ENCODE measurements at places on chromosomes 12 and 14. TPM values are rescaled to one million over a fixed set of nuclear protein-coding genes. Genes with fewer than 3 reads are reported as not detected.

- no peaks in the 10 kb centered on the region for H3K36me3 ChIP-seq
- no peaks in the 10 kb centered on the region for H3K27me3 ChIP-seq
- H3K27ac ChIP-seq, result peak overlapping the region; percentile 97
- DNase-seq, result no peak
Observed at GRCh38 chr12:48789858-48790326, 1.0 kb upstream of the ADCY6 start.

Gene KCNC2
- not detected for total RNA-seq

- no peak for DNase-seq
- H3K4me3 ChIP-seq, result peak overlapping the region; percentile 92
- H3K27me3 ChIP-seq, result no peaks in the 10 kb centered on the region
- H3K4me1 ChIP-seq, result peaks cover 18% of the 10 kb centered on the region
- H3K27ac ChIP-seq, result peak overlapping the region; percentile 98
- peaks cover 13% of the 10 kb centered on the region for H3K36me3 ChIP-seq
Observed at GRCh38 chr14:24115422-24116127, 826 bp upstream of the NRL start.

GRCh38 chr12:98737322-98737712 is 92.2 kb downstream of the APAF1 start:
- no peaks in the 10 kb centered on the region for H3K4me1 ChIP-seq
- H3K4me3 ChIP-seq, result no peak overlapping the region
- H3K27ac ChIP-seq, result no peak overlapping the region
- peaks cover 16% of the 10 kb centered on the region for H3K36me3 ChIP-seq
- no peaks in the 10 kb centered on the region for H3K27me3 ChIP-seq
- no peak for DNase-seq

DNA sequence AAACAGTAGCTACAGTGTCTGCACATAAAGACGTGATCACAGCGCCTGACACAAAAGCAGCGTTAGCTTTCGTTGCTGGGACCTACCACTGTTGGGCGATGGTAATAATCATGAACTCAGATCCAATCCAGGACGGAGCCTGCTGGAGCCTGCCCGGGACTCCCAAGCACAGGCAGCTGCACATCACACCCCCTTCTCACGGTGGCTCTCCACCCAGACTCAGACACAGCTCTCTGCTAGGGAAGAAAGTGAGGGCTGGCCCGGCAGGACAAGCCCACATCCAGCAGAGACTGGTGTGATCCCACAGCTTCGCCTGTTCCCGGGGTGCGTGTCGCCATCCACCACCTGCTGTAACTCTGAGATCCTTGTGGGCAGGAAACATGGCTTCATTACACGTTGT is 49.9 kb upstream of the FOXN3 start:
- no peak overlapping the region for H3K4me3 ChIP-seq
- no peak overlapping the region for H3K27ac ChIP-seq
- H3K27me3 ChIP-seq, result no peaks in the 10 kb centered on the region
- peaks cover 25% of the 10 kb centered on the region for H3K4me1 ChIP-seq
- DNase-seq, result no peak

GRCh38 chr12:75533239-75533638 is 21.8 kb upstream of the KRR1 start:
- H3K4me1 ChIP-seq, result no peaks in the 10 kb centered on the region
- no peaks in the 10 kb centered on the region for H3K27me3 ChIP-seq
- no peaks in the 10 kb centered on the region for H3K36me3 ChIP-seq
- H3K4me3 ChIP-seq, result no peak overlapping the region
- no peak overlapping the region for H3K27ac ChIP-seq

GRCh38 chr14:21092273-21093011 is 6.0 kb downstream of the ZNF219 start:
- no peak for DNase-seq
- H3K4me1 ChIP-seq, result peaks cover 9% of the 10 kb centered on the region
- H3K4me3 ChIP-seq, result no peak overlapping the region
- H3K36me3 ChIP-seq, result peaks cover 20% of the 10 kb centered on the region
- no peak overlapping the region for H3K27ac ChIP-seq

Gene LIN7A
- total RNA-seq, result 0.41 TPM

DNA sequence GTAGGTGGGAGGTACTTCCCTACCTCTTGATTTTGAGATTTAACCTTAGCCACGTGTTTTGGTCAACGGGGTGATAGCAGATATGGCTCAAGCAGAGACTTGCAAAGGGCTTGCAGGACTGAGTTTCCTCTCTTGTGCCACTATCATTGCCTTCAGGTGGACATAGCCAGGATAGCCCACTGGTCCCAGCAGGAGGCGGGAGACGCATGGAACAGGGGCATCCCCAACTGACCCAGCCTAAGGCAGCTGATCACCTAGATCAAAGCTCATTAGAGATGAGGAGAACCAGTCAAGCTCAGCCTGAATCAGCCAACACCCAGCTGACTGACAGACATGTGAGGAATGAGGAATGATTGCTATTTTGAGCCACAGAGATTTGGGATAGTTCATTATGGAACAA is 49.6 kb downstream of the CALM1 start:
- no peak overlapping the region for H3K4me3 ChIP-seq
- no peaks in the 10 kb centered on the region for H3K27me3 ChIP-seq
- H3K27ac ChIP-seq, result no peak overlapping the region
- H3K36me3 ChIP-seq, result no peaks in the 10 kb centered on the region
- DNase-seq, result no peak

DNA sequence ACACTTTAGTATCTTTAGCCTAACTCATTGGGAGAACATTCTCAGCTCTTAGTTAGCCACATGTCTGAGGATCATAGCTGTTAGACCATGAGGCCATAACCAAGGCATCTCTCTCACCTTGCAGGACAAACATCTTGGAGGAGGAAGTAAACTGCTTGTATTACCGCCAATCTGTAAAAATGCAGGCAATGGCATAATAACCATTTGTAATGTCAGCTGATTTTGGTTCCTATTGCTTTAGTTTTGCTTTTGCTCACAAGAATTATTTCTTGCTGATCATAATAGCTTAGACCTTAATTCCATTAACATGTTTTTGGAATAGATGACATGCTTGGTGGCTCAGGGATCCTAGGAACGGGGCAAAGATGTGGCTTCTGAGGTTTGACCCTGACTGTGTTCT is 16.4 kb upstream of the GSG1 start:
- no peak for DNase-seq
- no peaks in the 10 kb centered on the region for H3K36me3 ChIP-seq
- H3K27me3 ChIP-seq, result no peaks in the 10 kb centered on the region

GRCh38 chr12:820336-820735 is 68.0 kb downstream of the WNK1 start:
- peaks cover 16% of the 10 kb centered on the region for H3K4me1 ChIP-seq
- no peak overlapping the region for H3K27ac ChIP-seq
- no peak for DNase-seq
- no peak overlapping the region for H3K4me3 ChIP-seq

- no peak overlapping the region for H3K4me3 ChIP-seq
- no peak for DNase-seq
- no peak overlapping the region for H3K27ac ChIP-seq
- no peaks in the 10 kb centered on the region for H3K4me1 ChIP-seq
Observed at GRCh38 chr12:26389343-26389742, 194.0 kb downstream of the SSPN start.

DNA sequence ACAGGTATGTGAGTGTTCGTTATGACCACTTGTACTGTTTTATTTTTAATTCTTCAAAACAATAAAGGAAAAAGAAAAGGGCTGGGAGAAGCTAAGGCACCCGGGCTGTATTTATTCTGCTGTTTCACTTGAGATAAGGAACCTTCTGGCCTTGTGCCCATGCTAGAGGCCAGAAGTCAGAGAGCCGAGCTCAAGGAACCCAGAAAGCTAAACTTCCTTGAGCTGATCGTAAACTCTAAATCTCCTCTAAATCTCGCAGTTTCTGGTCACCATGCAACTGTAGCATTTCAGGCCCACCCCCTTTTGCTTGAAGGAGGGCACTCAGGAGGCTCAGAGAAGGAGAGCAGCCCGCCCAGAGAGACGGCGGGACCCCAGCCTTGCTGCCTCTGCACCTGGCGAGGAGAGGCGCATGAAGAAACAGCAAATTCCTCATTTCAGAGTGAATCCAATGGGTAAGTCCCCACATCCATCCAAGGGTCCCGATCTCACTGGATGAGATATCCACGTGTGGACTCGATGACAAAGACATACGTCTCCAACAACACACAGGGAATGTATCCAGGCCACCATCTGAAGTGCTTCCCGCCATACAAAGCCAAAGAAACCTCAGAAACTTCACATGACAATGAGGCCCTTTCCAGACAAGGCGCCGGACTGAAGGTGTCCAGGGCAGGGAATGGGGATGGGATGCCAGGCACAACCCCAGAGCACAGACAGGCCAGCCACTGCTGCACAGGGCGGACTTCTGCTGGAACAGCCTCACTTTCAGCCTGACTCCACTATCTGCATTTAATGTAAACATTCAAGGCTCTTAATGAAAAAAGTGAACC is 14.6 kb downstream of the CCDC88C start:
- H3K27ac ChIP-seq, result no peak overlapping the region
- no peaks in the 10 kb centered on the region for H3K27me3 ChIP-seq

DNA sequence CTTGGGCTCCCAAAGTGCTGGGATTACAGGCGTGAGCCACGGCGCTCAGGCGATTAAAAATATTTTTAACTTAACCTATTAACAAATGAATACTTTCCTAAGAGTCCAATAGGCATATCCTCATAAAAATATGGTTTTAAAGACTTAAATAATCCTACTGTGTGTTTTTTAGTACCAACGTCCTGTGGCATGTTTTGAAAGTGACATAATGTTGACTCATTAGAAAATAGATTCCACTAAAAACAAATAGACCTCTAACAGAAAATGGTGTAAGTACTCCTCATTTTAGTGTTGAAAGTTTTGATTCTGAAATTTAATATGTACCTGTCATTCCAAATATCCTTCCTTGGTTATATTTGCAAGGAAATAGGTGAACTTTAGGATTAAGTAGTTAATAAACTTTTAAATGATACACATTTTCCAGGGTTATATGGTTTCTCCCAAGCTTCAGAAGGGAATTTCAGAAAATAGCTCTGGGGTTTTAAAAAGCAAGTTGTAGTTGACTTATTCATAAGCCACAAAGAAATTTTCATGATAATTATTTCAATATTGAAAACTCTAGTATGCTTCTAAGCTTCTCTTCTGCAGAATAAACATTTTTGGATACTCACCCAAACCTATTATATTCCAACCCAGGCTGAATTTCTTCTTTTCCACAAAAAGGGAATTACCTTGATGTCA is 12.1 kb upstream of the LUM start:
- H3K27ac ChIP-seq, result no peak overlapping the region
- no peaks in the 10 kb centered on the region for H3K36me3 ChIP-seq
- no peak for DNase-seq
- no peaks in the 10 kb centered on the region for H3K4me1 ChIP-seq

DNA sequence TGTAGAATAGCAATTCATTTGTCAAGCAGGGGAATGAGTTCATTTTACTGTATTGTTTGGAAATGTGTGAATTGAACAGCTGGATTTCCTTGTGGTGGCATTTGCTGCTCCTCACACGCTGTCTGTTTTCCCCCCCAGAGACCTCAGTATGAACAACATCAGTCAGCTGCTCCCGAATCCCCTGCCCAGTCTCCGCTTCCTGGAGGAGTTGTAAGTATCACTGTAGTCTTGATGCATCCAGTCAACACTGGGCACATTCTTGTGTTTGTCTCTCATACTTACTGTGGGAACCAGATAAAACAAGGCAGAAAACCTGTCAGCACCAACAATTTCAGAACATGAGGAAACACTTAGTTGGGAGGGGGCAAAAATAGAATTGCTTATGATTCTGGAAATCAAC is 64.9 kb downstream of the LGR5 start:
- H3K4me3 ChIP-seq, result no peak overlapping the region
- H3K27ac ChIP-seq, result no peak overlapping the region
- no peaks in the 10 kb centered on the region for H3K4me1 ChIP-seq

DNA sequence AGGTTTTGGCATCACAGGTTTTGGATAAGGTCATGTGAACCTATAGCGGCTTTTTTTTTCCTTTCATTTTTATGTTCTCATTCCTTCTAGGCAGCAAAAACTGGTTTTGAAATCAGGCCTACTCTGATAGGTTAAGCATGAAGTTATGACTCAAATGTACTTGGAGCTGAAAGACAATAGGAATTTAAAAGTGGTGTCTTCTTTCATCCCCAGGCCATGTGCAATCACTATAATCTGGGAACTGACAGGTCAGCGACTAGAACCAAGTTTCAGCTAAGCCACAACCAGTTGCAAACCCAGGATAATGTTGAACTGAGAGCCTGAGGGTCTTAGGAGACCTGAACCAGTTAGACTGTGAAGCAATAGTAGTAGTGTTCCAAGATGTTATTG is 74.3 kb downstream of the ANO6 start:
- H3K4me3 ChIP-seq, result no peak overlapping the region
- H3K27ac ChIP-seq, result peak overlapping the region; percentile 24
- no peak for DNase-seq
- H3K4me1 ChIP-seq, result peaks cover 28% of the 10 kb centered on the region

Gene ULK1
- total RNA-seq, result 40.6 TPM

Gene SERPINA3
- 140 TPM for total RNA-seq

- H3K4me1 ChIP-seq, result no peaks in the 10 kb centered on the region
- H3K4me3 ChIP-seq, result no peak overlapping the region
- no peak overlapping the region for H3K27ac ChIP-seq
- DNase-seq, result no peak
- no peaks in the 10 kb centered on the region for H3K27me3 ChIP-seq
- no peaks in the 10 kb centered on the region for H3K36me3 ChIP-seq
Observed at GRCh38 chr12:29039013-29039412, 110.1 kb upstream of the FAR2 start.

Gene RNASE7
- total RNA-seq, result 0.27 TPM

- no peaks in the 10 kb centered on the region for H3K36me3 ChIP-seq
- H3K4me1 ChIP-seq, result no peaks in the 10 kb centered on the region
- H3K27ac ChIP-seq, result no peak overlapping the region
Observed at GRCh38 chr14:104009297-104009696, 67.0 kb upstream of the RD3L start.

- no peaks in the 10 kb centered on the region for H3K27me3 ChIP-seq
- H3K27ac ChIP-seq, result no peak overlapping the region
- no peaks in the 10 kb centered on the region for H3K4me1 ChIP-seq
- DNase-seq, result no peak
- no peak overlapping the region for H3K4me3 ChIP-seq
Observed at GRCh38 chr12:56417739-56418138, 31.5 kb downstream of the TIMELESS start.

GRCh38 chr14:20610002-20610765 is 19.0 kb upstream of the RNASE12 start:
- H3K27me3 ChIP-seq, result no peaks in the 10 kb centered on the region
- no peak for DNase-seq
- H3K36me3 ChIP-seq, result no peaks in the 10 kb centered on the region
- H3K27ac ChIP-seq, result peak overlapping the region; percentile 66

DNA sequence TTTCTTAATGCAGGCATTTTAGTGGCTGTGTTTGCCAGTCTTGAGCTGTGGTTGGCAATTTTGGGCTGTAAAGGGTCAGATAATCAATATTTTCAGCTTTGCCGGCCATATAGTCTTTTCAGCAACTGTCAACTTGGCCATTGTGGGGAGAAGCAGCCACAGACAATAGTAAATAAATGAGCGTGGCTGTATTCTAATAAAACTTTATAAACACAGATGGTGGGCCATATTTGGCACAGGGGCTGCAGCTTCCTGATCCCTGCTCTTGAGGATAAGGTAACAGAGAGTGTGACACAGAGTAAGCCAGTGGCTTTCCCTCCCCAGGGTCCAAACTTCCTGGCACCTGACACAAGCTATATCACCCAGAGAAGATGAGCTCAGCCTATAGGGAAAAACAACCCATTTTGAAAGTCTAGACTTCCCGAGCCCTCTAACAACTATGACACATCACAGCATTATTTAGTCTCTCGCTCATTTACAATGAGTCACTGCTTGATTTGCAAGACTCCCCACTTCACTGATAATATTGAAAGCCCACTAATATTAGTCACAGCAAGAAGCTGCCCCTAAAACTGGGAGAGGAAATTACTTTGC is 163.1 kb upstream of the TMPO start:
- no peak overlapping the region for H3K4me3 ChIP-seq
- no peaks in the 10 kb centered on the region for H3K27me3 ChIP-seq
- no peaks in the 10 kb centered on the region for H3K36me3 ChIP-seq

Gene C12orf76
- 6.4 TPM for total RNA-seq
